ENCODE measurements at places on chromosomes 7 and 10.

- DNase-seq, result no peak
Measured at GRCh38 chr10:118305730-118306129, 36.4 kb downstream of the FAM204A start.

DNA sequence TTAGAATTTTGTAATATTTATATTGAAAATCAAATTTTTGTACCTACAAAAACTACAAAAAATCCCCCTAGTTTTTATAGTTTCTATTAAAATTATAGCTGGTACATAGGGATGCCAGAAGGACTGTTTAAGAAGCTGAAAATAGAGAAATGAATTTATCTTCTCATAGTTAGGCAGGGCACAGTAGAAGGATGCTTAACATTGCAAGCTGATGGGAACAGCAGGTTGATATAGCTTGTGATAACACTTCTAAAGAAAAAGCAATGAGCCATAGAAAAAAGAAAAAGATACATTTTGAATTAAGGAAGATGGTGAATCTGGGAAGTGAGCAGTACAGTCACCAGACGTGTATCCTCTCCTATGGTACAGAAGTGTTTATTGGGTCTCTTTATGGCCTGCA is 32.0 kb downstream of the PTEN start:
- DNase-seq, result no peak

DNA sequence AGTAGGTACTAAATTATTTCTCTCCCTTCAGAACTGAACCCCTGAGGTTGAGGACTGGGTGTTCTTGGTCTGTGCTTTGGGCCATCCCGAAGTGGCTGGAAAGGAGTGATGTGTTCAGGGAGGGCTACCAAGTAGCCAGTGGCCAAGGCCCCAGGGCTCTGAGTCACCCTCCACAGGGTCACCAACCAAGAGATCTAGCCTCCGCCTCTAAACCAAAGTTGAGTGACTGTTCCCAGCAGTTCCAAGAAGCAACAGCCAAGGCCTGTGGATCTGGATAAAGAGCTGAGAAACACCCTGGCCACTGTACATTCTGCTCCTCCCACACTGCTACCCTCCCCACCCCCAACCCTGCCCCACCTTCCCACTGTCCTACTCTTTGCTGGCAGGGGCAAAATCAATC is 35.5 kb upstream of the KCNMA1 start:
- no peak for DNase-seq

- DNase-seq, result no peak
Measured at GRCh38 chr7:50735333-50735732, 47.4 kb downstream of the GRB10 start.

GRCh38 chr7:131933751-131934289 is 377.4 kb upstream of the PODXL start:
- DNase-seq, result no peak

DNA sequence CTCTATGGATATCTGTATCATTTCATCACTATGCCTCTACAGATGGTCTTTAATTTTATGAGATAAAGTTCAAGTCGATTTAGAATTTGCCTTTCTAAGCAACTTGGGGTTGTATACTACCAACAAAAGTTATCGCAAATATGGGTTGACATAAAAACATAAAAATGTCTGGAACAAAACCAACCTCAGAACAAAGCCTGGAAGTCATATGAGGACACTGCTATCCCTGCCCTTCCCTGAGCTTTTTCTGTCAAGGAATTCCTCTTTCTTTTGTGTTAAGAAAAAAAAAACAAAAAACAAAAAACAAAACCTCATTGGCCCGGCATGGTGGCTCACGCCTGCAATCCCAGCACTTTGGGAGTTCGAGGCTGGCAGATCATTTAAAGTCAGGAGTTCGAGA is 319.3 kb downstream of the CAMK1D start:
- no peak for DNase-seq

GRCh38 chr7:37069336-37069735 is 345.0 kb upstream of the AOAH start:
- no peak for DNase-seq

- no peak for DNase-seq
Measured at GRCh38 chr7:94658826-94659225, 2.9 kb upstream of the SGCE start.

- no peak for DNase-seq
Measured at GRCh38 chr7:101804967-101805366, 12.5 kb upstream of the CUX1 start.

DNA sequence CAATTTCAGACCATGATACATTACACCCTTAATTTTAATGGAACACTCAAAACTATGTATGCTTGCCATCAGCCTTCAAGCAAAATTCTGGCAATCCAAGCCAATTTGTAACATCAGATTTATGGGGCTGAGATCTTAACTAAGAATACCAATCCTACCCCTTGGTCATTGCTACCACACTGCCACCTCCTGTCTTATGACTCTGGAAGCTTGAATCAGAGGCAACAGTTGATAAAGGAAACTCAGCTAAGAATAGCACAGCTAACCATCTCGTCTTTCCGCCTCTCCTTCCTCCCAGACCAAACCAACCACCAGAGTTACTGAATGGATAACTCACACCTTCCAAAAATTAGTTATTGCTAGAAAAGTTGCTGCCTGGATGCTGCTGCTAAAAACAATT is 7.4 kb downstream of the IGF2BP3 start:
- DNase-seq, result peak; percentile 45

- DNase-seq, result no peak
Measured at GRCh38 chr10:103232772-103233488, 12.8 kb upstream of the RPEL1 start.
